ENCODE measurements at places on chromosomes 16 and 17. TPM values are rescaled to one million over a fixed set of nuclear protein-coding genes. Genes with fewer than 3 reads are reported as not detected.

KRTAP16-1 gene
- total RNA-seq: not detected

CREBBP gene
- 11.3 TPM for total RNA-seq

OTOP3 gene
- not detected for total RNA-seq

RASD1 gene
- total RNA-seq: 6.0 TPM

PRR35 gene
- under 0.01 TPM for total RNA-seq

CCL16 gene
- not detected for total RNA-seq

KIF18B gene
- not detected for total RNA-seq

RND2 gene
- total RNA-seq: 0.82 TPM

CBLN1 gene
- not detected for total RNA-seq

PROCA1 gene
- 0.90 TPM for total RNA-seq

G6PC1 gene
- total RNA-seq: not detected
